Vagina (tissue), 2 donors: ENCODE measurements at places on chromosomes 12 and 14.

GRCh38 chr14:26589925-26590324 is 7.9 kb downstream of the NOVA1 start:
- no peak for DNase-seq

DNA sequence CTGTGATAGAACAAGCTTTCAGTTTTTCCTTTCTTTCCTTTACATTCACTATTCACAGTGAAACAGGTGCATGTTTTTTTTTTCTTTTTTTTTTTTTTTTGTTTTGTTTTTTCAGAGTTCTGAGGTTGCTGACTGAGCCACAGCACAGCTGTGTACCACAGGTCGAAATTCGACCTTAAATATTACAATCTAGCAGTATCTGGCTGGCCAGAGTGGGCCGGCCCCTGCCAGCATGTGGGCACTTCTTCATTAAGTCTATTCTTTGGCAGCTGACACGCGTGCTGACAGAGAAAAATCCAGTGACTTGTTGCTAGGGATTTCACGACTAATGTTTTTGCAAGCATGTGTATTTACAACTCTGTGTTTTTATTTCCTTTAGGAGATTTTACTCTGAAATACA is 33.9 kb downstream of the FBXO33 start:
- no peak for DNase-seq

DNA sequence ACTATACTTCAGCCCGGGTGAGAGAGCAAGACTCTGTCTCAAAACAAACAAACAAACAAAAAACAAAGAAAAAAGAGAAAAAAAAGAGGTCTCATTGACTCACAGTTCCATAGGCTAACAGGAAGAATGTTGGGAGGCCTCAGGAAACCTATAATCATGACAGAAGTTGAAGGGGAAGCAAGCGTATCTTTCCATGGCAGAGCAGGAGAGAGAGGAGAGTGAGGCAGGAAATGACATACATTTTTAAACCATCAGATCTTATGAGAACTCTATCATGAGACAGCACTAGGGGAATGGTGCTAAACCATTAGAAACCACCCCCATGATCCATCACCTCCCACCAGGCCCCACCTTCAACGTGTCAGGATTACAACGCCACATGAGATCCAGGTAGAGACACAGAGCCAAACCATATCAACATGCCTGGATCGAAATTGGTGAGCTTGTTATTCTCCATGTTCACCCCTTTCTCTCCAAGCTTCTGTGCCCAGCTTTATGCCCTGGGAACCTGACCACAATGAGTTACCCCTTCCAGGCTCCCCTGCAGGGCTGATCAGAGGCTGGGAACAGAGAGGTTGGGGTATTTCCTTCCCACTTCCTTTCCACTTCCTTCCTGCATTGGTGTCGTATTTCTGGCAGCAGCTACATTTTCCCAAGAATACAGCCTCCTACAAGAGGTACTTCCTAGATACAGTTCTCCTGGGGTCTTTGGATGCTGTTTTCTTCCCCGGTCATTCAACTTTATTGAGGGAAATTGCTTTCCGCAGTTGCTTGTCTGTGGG is 219.3 kb upstream of the FLRT2 start:
- DNase-seq, result no peak

GRCh38 chr12:24738441-24738840 is 210.5 kb downstream of the BCAT1 start:
- no peak for DNase-seq

DNA sequence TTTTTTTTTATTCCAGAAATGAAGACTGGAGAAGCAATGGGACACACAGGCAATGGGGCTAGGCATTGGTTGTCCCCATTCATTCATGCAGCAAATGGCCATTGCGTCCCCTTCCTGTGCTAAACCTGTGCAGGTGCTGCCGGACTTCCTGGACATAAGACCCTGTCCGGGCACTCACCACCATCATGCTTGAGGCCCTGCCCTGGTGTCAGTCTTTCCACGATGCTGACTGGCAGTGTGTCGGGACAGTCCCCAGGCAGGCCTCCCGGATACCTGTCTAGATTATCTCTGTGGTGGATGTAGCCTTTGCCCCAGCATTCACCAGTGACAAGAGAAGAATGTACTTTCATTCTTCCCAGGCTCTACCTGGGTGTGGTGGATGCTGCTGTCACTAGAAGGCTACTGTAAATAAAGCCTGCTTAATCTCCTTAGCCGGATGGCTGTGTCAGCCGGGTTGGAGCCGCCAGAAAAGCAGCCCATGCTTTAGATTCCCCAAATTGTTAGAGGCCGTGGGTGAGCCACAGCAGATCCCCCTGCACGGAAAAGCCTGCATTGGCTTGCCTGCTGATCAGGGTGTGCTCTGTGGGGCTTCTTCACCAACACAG is 94.5 kb upstream of the PARP11 start:
- no peak for DNase-seq

DNA sequence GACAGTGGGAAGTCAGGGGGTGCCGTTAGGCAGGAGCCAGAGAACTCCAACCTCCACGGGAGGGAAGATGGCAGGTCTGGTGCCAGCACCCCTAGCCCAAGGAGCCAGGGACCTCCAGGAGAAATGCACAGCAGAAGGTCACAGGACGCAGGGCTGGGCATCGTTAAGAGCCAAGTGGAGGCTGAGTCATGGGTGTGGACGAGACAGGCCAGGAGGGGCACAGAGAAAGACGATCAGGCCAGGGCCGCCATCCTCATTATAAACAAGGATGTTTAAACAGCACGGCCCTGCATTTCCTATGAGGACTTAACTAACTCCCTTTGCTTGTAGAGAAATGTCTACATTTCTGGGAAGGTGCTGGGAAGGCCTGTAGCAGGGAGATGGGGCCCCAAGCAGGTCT is 77.9 kb upstream of the FZD10 start:
- DNase-seq, result no peak

GRCh38 chr14:57884175-57884574 is 18.3 kb upstream of the SLC35F4 start:
- DNase-seq, result no peak

- no peak for DNase-seq
These were observed 106.0 kb downstream of the FAR2 start for GRCh38 chr12:29255042-29255441.

GRCh38 chr14:55583942-55584468 is 4.0 kb downstream of the KTN1 start:
- no peak for DNase-seq

DNA sequence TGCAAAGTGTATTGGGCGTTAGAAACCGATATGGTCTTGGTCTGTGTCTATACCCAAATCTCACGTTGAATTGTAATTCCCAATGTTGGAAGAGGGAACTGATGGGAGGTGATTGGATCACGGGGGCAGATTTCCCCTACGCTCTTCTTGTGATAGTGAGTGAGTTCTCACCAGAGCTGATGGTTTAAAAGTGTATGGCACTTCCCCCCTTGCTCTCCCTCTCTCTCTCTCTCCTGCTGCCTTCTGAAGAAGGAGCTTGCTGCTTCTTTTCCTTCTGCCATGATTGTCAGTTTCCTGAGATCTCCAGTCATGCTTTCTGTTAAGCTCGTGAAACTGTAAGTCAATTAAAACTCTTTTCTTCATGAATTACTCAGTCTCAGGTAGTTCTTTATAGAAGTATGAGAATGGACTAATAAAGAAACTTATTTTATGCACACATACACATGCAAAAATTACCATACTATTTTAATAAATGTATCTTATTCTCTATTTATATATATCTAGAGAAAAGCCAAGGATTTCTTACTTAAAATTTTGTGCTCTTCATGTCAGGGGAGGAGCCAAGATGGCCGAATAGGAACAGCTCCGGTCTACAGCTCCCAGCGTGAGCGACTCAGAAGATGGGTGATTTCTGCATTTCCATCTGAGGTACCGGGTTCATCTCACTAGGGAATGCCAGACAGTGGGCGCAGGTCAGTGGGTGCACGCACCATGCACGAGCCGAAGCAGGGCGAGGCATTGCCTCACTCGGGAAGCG is 1891.0 kb upstream of the FLRT2 start:
- DNase-seq, result no peak

DNA sequence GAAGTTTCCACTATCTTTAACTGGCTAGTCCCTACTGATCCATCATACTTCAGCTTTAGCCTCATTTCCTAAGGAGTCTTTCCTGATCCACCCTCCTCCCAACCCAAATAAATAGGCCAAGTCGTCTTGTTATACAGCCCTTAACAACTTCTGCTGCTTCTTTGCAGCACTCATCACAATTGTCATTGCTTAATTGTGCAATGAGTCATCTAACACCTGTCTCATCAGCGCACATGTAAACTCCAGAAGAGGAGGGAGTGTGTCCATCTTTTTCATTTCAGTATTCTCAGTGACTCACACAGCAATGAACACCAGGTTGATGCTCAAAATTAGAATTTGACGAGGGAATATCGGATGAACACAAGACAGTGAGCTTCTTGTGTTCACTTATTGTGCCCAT is 87.3 kb downstream of the SUDS3 start:
- no peak for DNase-seq

DNA sequence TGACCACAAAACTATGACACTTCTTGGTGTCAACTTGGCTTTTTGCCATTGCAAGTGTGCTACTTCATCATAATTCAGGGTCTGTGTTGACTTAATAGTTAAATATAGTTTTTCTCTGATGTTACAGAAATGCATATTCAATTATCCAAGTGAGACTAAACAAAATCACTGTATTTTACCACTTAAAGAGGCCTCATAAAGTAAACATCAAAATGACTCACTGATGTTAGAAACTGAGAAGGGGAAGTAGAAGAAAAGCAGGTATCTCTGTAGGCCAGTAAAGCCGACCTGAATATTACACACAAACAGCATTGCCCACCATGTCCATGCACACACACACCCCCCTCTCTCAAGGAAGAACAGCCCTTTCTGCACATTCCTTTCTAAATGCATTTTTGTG is 55.4 kb downstream of the RPAP3 start:
- no peak for DNase-seq

DNA sequence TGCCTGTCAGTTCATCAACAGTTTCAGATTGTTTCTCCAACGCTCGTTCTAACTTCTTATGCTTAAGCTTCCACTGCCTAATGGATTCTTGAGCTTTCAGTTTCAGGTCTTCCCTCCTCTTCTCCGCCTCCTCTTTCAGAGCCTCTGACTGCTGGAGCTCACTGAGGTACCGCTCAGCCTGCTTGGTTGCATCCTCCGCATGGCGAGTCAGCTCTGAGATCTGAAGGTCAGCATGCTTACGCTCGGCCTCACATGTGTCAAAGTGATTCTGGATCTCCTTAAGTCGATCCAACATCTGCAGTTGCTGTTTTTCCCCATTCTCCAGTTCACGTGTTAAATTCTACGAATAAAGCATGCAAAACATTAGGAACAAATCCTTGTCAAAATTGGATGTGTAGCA is 148.8 kb downstream of the CEP128 start:
- DNase-seq, result no peak
